ENCODE measurements at places on chromosomes 5 and 9. TPM values are rescaled to one million over a fixed set of nuclear protein-coding genes. Genes with fewer than 3 reads are reported as not detected.

- no peak overlapping the region for H3K4me3 ChIP-seq
- no peaks in the 10 kb centered on the region for H3K36me3 ChIP-seq
- H3K4me1 ChIP-seq: no peaks in the 10 kb centered on the region
- H3K27me3 ChIP-seq: no peaks in the 10 kb centered on the region
- DNase-seq: no peak
- no peak overlapping the region for H3K27ac ChIP-seq
These were observed 287.3 kb upstream of the NUDT12 start for GRCh38 chr5:103849934-103850333.

GRCh38 chr9:130243015-130243881 lies 22.3 kb upstream of the HMCN2 start:
- peak; percentile 87 for DNase-seq
- no peak overlapping the region for H3K27ac ChIP-seq
- peaks cover 30% of the 10 kb centered on the region for H3K4me1 ChIP-seq
- H3K4me3 ChIP-seq: no peak overlapping the region

BHMT2 gene
- 15.1 TPM for total RNA-seq

GRCh38 chr5:3904584-3904983 lies 309.0 kb downstream of the IRX1 start:
- no peak overlapping the region for H3K27ac ChIP-seq
- H3K4me1 ChIP-seq: no peaks in the 10 kb centered on the region
- no peak overlapping the region for H3K4me3 ChIP-seq
- no peak for DNase-seq

- H3K4me3 ChIP-seq: no peak overlapping the region
- DNase-seq: no peak
- no peak overlapping the region for H3K27ac ChIP-seq
- no peaks in the 10 kb centered on the region for H3K36me3 ChIP-seq
These were observed 52.7 kb downstream of the NDUFAF2 start for GRCh38 chr5:60997721-60998120.

PRR7 gene
- total RNA-seq: 2.5 TPM

- no peaks in the 10 kb centered on the region for H3K4me1 ChIP-seq
- H3K4me3 ChIP-seq: no peak overlapping the region
- H3K27ac ChIP-seq: no peak overlapping the region
- no peaks in the 10 kb centered on the region for H3K36me3 ChIP-seq
These were observed 136.0 kb downstream of the FBXO4 start for GRCh38 chr5:42061121-42061520.

DNA sequence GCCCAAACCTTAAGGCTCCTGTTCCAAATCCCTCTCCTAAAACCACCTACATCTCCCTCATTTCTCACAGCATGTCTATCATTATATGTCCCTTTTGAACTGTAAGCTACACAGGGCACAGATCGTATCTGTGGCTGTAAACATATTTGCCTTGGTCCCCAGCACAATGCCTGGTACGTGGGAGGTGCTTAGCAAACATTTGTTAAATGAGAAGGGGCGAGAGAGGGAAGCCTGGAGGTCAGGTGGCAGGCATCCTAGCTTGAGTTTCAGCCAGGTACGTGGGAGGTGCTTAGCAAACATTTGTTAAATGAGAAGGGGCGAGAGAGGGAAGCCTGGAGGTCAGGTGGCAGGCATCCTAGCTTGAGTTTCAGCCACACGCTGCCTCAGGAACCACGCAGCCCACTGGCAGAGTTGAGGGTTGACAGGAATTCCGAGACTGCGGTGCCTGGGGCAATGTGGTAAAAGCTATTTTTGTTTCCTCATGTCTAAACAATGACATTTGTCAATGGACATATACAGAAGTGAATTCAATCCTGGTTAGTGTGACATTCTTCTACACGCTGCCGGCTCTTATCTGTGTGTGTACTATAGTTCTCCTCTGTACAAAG lies 113.6 kb downstream of the EFNA5 start:
- H3K4me1 ChIP-seq: no peaks in the 10 kb centered on the region
- DNase-seq: no peak
- no peak overlapping the region for H3K27ac ChIP-seq
- H3K36me3 ChIP-seq: no peaks in the 10 kb centered on the region

DNA sequence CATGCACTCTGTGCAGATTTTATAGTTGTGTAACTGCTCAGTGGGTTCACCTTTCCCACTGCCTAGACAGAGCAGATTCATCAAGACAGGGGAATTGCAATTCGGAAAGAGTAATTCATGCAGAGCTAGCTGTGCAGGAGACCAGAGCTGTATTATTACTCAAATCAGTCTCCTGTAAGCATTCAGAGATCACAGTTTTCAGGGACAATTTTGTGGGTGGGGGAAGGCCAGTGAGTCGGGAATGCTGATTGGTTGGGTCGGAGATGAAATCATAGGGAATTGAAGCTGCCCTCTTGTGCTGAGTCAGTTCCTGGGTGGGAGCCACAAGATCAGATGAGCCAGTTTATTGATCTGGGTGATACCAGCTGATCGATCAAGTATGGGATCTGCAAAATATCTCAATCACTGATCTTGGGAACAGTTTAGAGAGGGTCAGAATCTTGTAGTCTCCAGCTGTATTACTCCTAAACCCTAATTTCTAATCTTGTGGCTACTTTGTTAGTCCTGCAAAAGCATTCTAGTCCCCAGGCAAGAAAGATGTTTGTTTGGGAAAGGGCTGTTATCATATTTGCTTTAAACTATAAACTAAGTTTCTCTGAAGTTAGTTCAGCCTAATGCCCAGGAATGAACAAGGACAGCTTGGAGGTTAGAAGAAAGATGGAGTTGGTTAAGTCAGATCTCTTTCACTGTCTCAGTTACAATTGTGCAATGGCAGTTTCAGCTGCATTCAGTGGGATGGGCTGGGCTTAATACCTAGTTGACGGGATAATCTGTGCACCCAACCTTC lies 12.7 kb upstream of the SVEP1 start:
- DNase-seq: no peak
- no peaks in the 10 kb centered on the region for H3K36me3 ChIP-seq
- no peak overlapping the region for H3K4me3 ChIP-seq
- no peak overlapping the region for H3K27ac ChIP-seq
- H3K4me1 ChIP-seq: no peaks in the 10 kb centered on the region

SPRY4 gene
- total RNA-seq: 15.7 TPM

CD274 gene
- total RNA-seq: 1.4 TPM

DNA sequence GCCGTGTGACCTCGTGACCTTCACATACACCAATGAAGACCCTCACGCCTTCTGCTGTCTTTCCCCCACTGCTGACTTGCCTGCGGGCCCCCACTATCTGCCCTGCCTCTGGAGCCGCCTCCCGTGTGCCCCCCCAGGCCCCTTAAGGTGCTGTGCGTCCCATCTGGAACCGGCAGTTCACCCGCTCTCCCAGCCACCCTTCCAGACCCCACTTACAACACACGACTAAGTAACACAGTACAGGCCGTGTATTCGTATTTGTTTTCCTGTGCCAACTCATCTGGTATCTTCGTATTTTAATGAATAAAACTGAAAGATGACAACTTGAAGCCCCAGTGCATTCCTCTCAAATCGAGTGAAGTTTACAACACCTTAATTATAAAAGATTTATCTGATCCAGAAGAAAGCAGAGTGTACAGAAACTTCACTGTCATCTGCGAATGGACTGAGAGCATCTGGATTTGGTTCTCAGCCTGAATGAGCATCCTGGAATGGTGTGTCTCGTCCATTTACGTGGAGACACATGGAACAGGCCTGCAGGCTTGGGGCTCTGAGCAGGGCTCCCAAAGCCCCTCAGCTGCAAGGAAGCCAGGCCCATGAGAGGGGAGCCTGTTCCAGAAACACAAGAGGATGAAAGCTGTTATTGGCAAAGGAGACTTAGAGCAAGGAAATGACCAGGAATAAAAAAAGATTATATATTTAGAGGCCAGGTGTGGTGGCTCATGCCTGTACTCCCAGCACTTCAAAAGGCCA lies 21.9 kb upstream of the TERT start:
- peak; percentile 46 for DNase-seq
- peaks cover 2% of the 10 kb centered on the region for H3K27me3 ChIP-seq
- peaks cover 9% of the 10 kb centered on the region for H3K4me1 ChIP-seq
- H3K36me3 ChIP-seq: peaks cover 47% of the 10 kb centered on the region
- no peak overlapping the region for H3K27ac ChIP-seq

RNF180 gene
- 19.1 TPM for total RNA-seq

FOXD4L6 gene
- not detected for total RNA-seq

IL3 gene
- not detected for total RNA-seq

DNA sequence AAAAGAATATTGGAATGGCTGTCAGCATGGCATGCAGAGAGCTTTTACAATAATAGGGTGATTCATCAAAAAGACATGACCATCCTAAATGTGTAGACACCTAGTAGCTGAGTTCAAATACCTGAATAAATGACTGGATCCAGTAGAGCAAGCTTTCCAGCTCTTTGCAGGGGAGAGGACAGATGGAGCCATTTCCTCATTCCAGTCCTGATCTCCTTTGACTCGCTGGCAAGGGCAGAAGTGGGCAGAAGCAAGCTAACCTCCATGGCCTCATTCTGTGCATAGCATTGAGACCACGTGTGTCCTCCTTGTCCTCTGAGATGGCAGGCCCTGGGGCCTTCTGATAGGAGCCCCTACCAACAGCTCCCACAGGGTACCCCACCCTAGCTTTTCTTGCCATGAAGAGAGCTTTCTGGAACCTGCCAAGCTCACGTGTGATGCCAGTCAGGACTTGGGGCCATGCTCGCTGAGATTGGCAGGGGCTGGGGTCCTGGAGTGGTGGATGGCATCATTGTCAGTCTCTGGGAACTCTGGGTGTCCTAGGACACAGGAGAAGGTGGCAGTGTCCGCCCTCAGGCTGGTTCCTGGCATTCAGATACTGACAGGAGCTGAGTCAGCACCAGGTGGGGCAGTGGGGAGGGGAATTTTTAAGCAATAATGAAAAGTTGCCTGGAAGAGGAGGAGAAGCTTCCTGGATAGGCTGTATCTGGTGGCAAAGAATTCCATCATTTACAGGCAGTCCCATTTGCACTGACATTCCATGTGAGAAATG lies 33.6 kb downstream of the WWC1 start:
- no peaks in the 10 kb centered on the region for H3K36me3 ChIP-seq
- H3K27ac ChIP-seq: no peak overlapping the region
- H3K4me1 ChIP-seq: no peaks in the 10 kb centered on the region
- no peak overlapping the region for H3K4me3 ChIP-seq
- no peaks in the 10 kb centered on the region for H3K27me3 ChIP-seq

- H3K4me1 ChIP-seq: no peaks in the 10 kb centered on the region
- no peak overlapping the region for H3K27ac ChIP-seq
- no peaks in the 10 kb centered on the region for H3K36me3 ChIP-seq
- no peak overlapping the region for H3K4me3 ChIP-seq
- DNase-seq: no peak
- H3K27me3 ChIP-seq: no peaks in the 10 kb centered on the region
These were observed 127.8 kb downstream of the SAXO1 start for GRCh38 chr9:18905028-18905882.

FAM200C gene
- 9.6 TPM for total RNA-seq

TEX48 gene
- not detected for total RNA-seq

PCA3 gene
- total RNA-seq: 0.28 TPM

DNA sequence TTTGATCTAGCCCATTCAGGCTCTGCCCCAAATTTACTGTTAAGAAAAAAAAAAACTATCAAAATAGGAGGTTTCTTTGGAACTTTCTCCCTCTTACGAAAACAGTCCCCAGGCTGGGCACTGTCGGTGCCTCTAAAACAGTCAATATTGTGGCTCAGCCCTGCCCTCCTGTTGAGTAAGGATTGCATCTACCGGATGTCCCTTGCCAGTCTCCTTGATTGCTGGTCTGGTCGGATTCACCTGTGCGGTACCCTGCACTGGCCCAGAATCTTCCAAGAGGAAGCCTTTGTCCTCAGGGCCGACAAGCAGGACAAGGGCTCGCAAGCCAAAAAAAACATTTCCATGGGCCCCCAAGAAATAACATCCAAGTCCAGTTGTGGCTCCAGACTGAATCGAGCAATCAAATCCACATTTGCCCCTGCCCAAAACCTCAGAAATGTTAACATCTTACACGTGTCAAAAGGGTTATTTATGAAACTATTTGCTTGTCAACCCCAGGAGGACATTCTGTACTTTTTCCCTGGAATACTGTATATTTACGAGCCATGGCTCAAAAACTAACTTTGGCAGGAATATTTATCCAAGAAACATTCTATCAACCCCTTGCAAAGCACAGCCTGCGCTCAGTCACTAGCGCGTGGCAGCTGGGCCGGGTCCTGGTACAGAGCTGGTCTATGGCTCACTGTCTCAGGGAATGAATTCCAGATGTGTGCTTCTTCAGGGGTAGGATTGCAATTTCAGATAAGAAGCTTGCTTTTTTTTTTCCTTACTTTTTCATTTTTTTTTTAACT lies 129.2 kb upstream of the ADRA1B start:
- H3K4me3 ChIP-seq: no peak overlapping the region
- H3K4me1 ChIP-seq: no peaks in the 10 kb centered on the region
- no peak overlapping the region for H3K27ac ChIP-seq

GRCh38 chr5:166031926-166032325 lies 2259.5 kb upstream of the WWC1 start:
- H3K4me3 ChIP-seq: no peak overlapping the region
- DNase-seq: no peak
- H3K4me1 ChIP-seq: no peaks in the 10 kb centered on the region

CAMK4 gene
- total RNA-seq: 2.3 TPM

FOXD4L4 gene
- total RNA-seq: not detected

DNA sequence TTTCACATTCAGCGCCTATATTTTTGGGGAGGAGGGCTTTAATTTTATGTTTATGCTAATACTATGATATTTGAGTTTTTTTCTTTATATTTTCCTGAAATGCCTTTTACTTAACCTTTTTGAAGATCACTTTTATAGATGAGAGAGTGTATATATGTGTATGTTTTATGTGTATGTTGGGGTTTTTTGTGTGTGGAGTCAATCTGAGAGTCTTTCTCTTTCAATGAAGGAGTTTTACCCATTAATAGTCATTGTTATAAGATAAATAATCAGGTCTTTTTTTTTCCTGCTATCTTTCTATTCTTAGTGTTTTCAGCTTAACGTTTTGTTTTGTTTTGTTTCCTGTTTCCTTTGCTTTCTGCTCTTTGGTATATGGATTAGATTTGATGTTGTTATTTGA lies 112.2 kb downstream of the TEX10 start:
- H3K4me1 ChIP-seq: no peaks in the 10 kb centered on the region
- H3K27me3 ChIP-seq: no peaks in the 10 kb centered on the region

CIZ1 gene
- total RNA-seq: 60.2 TPM

- H3K36me3 ChIP-seq: no peaks in the 10 kb centered on the region
- H3K4me3 ChIP-seq: peak overlapping the region; percentile 79
- no peak for DNase-seq
These were observed 986 bp downstream of the PLPP1 start for GRCh38 chr5:55533521-55534435.

GRCh38 chr5:84474126-84474525 lies 89.4 kb upstream of the EDIL3 start:
- no peaks in the 10 kb centered on the region for H3K4me1 ChIP-seq
- H3K36me3 ChIP-seq: no peaks in the 10 kb centered on the region
- no peak overlapping the region for H3K27ac ChIP-seq
- H3K4me3 ChIP-seq: no peak overlapping the region
- no peaks in the 10 kb centered on the region for H3K27me3 ChIP-seq

HAND1 gene
- 46.4 TPM for total RNA-seq

GRCh38 chr5:160824301-160825001 lies 27.6 kb downstream of the ATP10B start:
- H3K4me3 ChIP-seq: no peak overlapping the region
- H3K27ac ChIP-seq: no peak overlapping the region
- H3K36me3 ChIP-seq: no peaks in the 10 kb centered on the region
- DNase-seq: no peak
- no peaks in the 10 kb centered on the region for H3K4me1 ChIP-seq
